Epithelial cell of prostate (primary cell): ENCODE measurements at places on chromosomes 4 and X.

- no peak for DNase-seq
These were observed 86.8 kb downstream of the ZNF718 start for GRCh38 chr4:211033-211511.

GRCh38 chrX:1833656-1834360 is 218.9 kb downstream of the ASMT start:
- no peak for DNase-seq

- no peak for DNase-seq
These were observed 10.7 kb downstream of the PPARGC1A start for GRCh38 chr4:23878912-23879732.

- DNase-seq = no peak
These were observed 150.5 kb downstream of the TBCK start for GRCh38 chr4:106165351-106166010.

DNA sequence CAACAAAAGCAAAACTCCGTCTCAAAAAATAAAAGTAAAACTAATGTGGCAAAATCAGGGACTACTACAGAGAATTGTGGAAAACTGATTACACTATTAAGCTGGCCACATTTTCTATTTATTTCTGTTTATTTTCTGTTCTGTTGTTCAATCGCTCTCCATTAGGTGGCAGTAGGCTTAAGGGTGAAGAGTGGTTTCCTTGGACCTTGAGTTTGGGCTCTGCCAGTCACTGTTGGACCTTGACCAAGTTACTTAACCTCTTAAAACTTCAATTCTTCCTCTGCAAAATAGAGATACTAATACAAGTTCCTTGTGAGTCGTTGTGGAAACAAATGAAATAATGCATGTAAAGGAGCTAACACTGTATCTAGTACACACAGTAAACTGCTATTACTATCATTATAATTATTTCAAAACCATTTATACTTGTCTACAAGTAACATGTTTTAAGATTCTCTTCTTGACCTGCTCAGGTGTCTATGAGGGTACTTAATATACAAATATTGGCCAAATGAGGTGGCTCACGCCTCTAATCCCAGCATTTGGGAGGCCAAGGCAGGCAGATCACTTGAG is 15.2 kb downstream of the HSD17B11 start:
- DNase-seq = no peak

DNA sequence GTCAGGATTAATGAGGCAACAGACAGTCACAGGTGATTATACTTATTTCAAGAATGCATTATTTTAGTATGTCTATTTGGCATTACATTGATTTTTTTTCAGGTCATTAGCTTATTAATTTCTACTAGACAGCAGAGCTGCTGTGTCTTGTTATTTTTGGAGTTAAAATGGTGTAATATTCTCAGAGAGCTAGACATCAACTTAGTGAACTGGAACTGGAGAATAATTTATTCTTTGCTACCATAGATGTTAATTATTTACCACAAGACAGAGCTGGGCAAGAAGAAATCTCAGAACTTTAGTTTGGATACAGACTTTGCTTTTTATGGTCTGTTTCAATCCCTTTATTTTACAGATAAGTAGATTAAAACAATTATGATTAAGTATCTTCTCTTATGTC is 10.2 kb upstream of the HPGD start:
- DNase-seq = no peak

- no peak for DNase-seq
These were observed 16.8 kb downstream of the CT47C1 start for GRCh38 chrX:119089619-119090018.

- DNase-seq = no peak
These were observed 227.4 kb upstream of the CXorf51B start for GRCh38 chrX:146581981-146582712.

DNA sequence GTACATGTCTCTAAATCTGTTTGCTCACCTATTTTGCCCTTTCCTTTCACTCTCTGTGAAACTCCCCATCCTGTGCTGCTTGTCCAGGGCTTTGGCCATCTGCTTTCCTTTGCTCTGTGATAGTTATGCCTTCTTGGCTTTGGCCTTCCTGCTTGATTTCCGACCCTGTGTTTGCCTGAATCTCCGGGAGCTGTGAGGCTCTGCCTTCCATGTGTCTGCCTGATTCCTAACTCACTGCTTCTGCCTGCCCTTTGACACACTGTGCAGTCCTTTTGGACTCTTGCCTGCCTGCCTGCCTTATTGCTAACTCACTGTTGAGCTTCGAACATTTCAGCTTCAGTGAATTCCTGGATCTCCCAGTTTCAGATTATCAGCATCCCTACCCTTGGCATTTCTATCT is 143.1 kb downstream of the C4orf33 start:
- DNase-seq = no peak

GRCh38 chr4:121873604-121874003 is 3.3 kb upstream of the BBS7 start:
- no peak for DNase-seq

DNA sequence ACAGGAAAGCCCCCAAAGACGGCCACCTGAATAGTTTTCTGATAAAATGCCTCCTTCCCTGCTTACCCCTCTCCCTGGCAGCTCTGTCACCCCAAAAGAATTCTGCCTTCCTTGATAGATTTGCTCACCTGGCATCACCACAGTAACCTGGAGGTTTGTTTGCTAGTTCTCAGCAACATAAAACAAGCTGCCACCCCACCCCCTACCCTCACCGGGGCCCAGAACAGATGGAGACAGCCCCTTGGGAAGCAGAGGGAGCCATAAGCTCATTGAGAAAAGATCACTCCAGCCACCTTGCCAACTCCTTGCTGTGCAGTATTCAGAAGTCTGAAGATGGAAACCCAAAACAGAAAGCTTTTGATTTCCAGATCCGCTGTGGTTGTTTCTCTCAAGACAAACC is 108.6 kb downstream of the DHX15 start:
- DNase-seq = no peak

- no peak for DNase-seq
These were observed 126.5 kb downstream of the GASK1B start for GRCh38 chr4:158046345-158046744.

- no peak for DNase-seq
These were observed 7.6 kb upstream of the JADE3 start for GRCh38 chrX:46904626-46905025.

GRCh38 chrX:149572743-149573142 is 14.5 kb downstream of the MAGEA9B start:
- no peak for DNase-seq

- no peak for DNase-seq
These were observed 49.2 kb upstream of the TLR2 start for GRCh38 chr4:153634738-153635353.

GRCh38 chr4:5957076-5957475 is 61.2 kb downstream of the C4orf50 start:
- DNase-seq = no peak

DNA sequence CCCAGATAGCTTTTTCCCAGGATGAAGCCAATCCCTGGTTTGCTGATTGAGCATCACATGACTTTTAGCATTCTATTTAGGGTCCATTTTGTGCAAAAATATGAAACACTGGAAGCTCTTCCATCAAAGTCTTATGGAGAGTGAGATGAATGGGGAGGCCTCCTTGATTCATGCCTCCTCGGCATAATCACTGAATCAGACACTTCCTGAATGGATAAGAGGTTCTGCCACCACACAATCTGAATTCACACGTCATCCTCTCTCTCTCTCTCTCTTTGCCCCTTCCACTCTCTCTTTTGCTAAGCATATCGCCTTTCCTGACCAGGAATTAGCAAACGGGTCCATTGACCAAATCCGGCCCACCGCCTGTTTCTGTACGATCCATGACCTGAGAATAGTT is 68.7 kb downstream of the CRMP1 start:
- DNase-seq = no peak

DNA sequence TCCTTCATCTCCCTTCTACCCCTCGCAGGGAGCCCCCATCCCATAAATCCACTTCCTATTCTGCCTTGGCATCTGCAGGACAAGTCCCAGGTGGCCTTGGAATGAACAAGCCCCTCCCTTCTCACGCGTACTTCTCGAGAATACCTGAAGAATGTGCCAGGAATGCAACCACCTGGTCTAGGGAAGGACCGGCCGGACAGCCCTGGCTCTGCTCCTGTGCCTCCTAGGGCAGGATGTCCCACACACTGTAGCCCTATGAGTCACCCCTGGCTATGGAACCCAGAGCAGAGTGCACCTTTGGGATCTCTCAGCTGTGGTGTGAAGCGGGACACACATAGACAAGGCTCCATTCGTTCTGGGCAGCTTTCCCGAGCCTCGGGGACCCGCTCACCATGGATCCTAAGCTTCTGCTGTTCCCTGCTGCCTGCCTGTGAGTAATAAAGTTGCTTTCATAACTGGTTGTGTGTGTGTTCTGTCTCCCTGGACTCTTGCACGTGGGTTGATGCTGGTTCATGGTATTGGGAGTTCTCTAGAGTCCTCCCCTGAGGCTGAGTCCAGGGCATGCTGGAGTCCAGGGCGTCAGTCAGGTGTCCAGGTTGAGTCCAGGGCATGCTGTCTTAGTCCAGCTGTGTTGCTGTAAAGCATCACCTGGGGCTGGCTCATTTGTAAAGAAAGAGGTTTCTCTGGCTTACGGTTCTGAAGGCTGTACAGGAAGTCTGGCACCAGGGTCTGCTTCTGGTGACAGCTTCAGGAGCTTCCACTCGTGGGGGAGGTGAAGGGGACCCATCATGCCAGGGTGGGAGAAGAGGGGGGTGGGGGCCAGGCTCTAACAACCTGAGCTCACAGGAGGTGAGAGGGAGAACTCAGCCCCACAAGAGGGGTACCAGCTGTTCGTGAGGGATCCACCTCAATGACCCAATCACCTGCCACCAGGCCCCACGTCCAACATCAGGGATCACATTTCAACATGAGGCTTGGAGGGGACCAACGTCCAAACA is 7.4 kb upstream of the PDE6B start:
- DNase-seq = peak; percentile 14

DNA sequence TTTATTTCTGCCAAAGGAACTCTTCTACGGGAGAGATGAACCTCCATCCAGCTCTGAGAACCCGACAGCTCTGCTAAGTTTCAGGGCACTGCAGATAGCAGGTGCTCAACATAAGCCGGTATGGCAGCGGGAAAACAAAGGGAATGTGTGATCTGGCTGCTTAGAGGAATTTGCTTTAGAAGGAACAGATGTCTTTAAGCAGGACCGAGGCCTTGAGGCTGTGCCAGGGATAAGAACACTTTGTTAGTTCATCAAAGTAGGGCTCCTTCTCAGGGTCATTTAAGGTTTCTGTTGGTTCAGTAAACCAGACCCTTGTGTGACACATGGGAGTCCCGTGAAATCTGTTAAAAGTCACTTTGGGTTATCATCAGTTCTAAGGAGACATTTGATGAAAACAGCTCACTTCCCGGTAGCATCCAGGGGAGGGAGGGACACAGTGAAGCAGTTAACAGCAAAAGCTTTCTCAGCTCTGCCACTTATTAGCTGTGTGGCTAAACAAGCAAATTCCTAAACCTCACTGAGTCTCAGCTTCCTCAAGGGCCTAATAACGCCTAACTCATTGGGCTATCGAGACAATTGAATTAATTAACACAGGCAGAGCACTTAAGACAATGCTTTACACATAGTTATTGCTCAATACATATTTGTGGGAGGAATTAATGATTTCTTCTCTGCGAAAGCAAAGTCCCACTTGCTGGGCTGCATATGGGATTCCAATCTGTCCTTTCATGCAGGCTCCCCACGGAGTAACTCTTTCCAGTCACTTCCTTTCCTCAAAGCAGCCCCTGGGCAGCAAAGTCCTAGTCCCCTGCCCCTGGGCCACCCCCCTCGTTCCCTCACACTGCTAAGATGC is 2.9 kb upstream of the FTSJ1 start:
- no peak for DNase-seq
